ENCODE measurements at places on chromosomes 3 and 15.

DNA sequence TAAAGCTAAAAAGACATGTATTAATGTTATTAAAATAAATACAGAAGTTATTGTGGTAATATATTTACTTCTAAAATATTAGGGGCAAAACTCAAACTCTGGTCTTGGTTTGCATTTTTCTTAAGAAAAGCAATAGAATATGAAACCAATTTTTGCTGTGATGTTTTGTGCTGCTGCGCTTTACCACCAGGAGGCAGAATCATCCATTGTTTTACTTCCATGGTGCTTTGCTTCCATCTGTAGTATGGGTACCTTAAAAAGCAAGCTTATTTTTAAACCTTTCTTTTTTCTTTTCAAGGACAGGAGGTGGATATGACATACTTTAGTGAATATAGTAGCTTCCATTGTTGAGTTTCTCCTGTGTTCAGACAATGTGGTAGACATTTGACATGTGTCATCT is 46.6 kb upstream of the MRPL3 start:
- DNase-seq = no peak

- DNase-seq = no peak
Observed at GRCh38 chr3:115239717-115240116, 92.6 kb upstream of the ZBTB20 start.

GRCh38 chr3:142279965-142280590 is 54.7 kb upstream of the GK5 start:
- no peak for DNase-seq

GRCh38 chr15:34942363-34942762 is 27.2 kb downstream of the AQR start:
- DNase-seq = no peak

- DNase-seq = no peak
Observed at GRCh38 chr3:112778353-112778948, 68.2 kb downstream of the CD200R1L start.

GRCh38 chr3:172868582-172869200 is 118.2 kb downstream of the ECT2 start:
- no peak for DNase-seq

GRCh38 chr15:54582863-54583643 is 604.8 kb downstream of the UNC13C start:
- DNase-seq = no peak

GRCh38 chr3:114338651-114339357 is 45.0 kb downstream of the TIGIT start:
- no peak for DNase-seq

DNA sequence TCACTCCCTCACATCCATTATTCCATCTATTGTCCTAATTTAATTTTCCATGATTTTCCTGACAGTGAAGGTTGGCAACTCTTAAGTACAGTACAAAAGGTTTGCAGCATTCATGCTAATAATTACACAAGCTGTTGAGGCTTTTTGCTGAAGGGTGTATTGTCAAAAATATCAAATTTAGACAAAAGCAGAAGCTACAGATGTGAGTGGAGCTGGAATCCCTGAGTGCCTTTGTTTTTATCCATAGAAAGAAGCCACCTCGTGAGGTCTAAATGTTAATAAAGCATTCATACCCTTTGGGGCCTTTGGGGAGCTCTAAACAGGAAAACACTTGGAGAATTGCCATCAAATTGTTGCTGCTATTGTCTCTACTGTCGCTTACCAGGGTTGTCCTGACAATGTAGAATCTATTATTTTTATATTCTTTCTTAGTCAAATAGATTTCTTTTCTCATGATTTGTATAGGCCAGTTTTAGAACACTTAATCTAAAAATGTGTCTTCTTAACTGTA is 185.8 kb upstream of the ROBO1 start:
- DNase-seq = no peak

GRCh38 chr15:98952381-98952803 is 55.2 kb downstream of the PGPEP1L start:
- no peak for DNase-seq

DNA sequence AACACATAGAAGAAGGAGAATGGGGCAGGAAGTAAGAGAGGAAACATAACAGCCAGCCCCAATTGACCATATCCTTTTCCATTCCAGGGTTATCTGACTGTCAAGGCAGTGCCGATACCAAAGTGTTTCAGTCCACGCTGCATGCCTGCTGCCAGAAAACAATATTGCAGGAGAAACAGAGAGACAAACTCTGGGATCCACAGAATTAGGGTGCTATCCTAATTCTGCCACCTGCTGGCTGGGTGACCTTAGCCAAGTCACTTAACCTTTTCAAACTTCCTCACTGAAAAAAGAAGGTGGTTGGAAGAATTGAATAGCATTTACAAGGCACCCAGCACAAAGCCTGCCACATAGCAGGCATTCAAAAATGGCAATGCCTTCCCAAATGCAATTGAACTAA is 32.0 kb downstream of the GLB1 start:
- DNase-seq = no peak

DNA sequence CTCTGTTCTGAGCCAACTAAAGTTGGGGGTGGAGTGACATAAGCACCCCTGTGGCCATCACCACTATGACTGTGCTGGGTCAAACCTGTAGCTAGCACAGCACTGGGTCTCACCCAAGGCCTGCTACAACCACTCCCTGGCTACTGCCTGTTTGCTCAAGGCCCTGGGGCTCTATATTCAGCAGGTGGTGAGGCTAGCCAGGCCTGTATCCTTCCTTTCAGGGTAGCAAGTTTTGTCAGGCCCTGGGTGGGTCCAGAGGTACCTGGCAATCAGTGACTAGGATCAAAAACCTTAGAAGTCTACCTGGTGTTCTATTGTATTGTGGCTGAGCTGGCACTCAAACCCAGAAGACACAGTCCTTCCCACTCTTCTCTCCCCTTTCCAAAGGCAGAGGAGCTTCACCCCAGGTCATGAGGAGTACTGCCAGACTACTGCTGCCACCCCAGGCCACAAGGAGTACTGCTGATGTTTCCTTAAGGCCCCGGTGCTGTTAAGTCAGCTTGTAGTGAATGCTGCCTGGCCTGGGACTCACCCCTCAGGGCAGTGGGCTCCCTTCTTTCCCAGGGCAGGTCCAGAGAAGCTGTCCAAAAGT is 170.8 kb downstream of the IGSF11 start:
- no peak for DNase-seq

DNA sequence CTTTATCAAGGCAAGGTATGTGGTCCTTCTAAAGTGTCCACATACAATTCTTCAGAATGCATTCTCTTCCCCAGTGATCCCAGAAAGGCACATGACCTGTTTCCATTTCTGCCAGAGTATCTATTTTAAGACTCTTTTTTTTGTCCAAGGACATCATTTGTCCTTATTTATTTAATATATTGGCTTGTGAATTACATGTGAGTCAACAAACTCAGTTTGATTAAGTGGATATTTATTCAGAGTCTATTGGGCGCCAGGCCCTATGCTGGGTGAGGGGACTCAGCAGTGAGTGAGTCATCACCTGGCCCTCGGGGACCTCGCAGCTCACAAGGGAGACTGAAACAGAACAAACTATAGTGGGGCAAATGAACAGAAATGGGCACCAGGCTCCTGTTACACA is 136.8 kb downstream of the SNRK start:
- no peak for DNase-seq

DNA sequence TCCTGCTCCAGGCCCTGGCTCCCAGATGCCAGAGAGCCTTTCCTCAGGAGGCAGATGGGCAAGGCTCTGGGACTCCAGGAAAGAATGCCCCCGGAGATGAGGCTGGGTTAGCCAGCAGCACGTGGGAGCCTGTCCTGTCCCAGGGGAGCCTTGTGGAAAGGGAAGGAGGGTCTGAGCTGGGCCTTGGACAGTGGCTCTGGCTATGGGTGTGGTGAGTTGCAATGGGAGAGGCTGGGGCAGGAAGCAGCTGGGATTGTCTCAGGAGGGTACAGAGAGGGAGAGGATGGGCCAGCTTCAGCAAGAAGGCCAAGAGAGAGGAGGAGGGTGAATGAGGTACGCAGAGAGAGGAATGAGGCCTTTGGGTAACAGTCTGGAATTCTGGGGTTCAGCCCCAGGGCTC is 17.4 kb upstream of the CACNA2D2 start:
- no peak for DNase-seq

GRCh38 chr3:132209855-132210254 is 107.4 kb upstream of the ACP3 start:
- DNase-seq = no peak

GRCh38 chr15:84789762-84790161 is 27.4 kb upstream of the ALPK3 start:
- no peak for DNase-seq

DNA sequence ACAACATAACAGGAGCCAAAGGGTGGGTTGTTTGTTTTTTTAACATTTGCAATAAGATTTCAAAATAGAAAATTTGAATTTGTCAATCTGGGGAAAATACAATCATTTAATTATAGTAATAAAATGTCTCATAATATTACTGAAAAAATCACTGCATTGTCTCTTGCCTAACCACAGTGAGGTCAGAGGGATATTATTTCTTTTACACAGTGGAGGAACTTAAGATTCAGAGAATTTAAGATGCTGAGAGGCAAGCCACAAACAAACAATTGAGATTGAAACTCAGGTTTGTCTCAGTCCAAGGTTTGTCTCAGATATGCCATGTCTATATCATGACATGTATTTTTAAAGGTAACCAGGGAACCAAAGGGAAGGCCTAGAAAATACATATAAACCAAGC is 428.7 kb downstream of the FOXP1 start:
- no peak for DNase-seq

DNA sequence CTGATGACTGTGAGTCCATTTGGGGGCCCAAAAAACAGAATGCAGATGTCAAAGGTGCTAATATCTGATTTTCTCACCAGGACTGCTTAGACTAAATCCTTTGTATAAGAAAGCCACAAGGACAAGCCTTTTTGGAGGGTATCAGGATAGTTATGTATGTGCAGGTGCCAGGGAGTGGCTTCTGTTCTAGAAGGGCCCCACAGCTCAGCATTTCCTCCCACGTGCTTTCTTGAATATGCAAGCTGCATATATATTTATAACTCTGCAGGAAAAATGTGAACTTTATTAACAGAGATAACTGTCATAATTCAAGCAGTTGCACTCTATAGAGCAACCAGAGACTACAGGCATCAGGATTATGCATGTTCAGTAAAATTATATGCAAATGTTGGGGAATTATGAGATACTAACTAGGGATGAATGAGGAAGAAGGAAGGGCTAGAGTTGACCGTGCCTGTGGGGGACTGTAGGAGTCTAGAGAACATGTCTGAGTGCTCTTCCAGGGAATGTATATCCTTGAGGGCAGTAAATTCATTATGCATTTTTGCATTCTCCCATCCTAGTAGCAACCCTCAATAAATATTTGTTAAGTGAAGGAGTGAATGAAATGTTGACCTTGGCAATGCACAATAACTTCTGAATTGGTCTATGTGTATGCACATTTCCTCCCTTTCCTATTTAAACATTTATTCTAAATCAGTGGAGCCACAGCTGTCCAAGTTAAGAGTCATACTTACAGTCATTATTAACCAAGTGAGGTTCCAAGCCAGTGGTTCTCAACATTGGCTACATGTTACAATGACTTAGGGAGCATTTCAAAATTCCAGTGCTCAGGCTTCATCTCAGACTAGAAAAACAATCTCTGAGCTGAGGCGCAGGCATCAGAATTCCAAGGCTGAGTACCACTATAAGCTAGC is 94.8 kb upstream of the ANKRD28 start:
- DNase-seq = no peak

- no peak for DNase-seq
Observed at GRCh38 chr3:165683947-165684346, 153.3 kb downstream of the BCHE start.

DNA sequence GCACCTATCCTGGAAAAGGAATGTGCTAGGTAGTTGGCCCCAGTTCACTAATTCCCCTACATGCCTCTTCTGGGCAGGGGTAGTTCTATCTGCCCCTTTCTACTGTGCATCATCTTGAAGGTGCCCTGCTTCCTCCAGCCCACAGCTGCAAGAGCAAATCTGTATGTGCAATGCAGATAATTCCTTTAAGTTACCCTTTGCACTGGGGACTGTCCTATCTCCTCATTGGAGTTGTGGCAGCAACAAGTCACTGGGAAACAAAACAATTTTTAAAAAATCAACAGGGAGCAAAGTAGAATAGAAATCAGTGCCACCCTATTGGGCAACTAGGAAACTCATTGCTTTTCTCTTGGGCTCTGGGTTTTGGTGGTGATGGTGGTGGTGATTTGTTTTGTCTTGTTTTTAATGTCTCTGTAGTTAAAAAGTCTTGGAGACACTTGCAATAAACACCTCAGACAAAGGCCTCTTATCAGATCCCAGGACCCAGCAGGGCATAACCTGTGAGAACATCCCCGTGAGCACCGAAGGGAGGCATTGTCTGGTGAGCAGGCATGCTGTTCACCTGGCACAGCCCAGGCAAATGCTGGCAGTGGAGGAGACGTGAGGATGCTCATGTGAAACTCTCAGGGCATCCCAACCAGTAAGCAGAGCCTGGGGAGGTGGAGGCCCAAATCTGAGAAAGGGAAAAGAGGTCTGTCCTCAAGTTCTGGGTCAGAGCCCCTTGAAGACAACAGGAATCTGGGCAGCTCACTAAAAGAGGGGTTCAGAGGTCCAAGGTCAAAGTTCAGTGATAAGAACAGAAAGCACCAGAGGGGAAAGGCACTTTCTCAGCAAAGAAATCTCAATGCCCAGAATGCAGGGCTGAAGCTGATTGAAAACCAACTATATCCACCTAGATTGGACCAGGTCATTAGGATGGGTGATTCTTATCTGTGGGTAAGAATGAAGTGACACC is 27.9 kb downstream of the C2CD4B start:
- DNase-seq = no peak

DNA sequence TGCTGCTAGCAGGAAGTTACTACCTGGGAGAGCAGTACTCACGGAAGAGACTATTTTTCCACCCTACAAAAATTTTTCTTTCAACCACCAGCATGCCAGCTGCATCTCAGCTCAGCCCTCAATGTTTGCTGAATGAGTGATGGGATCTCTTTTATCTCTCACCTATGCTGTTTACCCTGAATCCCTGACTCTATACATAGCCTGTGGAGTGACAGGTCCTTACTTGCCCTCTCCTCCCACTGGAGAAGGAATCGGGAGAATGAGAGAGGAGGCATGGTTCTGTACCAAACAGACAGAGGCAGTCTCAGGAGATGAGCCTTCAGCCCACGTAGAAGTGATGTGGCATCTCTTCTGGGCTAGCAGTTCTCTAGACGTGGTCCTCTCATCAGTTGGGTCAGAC is 6.7 kb upstream of the DGKG start:
- DNase-seq = no peak

DNA sequence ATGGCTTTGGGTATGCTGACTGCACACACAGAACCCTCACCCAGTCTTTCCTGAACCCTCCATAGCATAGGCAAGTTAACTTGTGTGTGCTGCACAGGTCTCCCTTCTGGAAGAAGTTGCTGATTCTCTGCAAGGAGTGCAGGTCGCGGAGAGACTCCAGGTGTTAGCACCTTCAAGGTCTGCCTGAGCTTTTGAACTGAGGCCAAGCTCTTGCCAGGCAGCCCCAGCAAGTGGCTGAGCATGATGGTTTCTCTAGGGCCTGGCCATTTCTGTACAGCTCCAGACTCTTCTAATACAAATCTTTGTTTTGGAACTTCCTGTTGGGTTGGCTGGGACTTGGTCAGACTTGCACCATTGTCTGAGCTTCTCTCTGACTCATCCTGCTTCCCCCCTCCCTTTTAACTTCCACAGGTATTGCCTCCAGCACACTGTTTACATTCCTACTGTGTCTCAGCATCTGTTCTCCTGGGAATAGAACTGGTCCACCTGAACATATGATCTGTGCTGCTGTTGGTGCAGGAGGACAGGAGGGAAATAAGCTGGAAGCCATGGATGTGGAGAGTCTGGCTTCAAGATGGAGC is 53.3 kb downstream of the KY start:
- no peak for DNase-seq

GRCh38 chr15:98733098-98733497 is 84.8 kb downstream of the IGF1R start:
- no peak for DNase-seq

GRCh38 chr3:187799942-187800641 is 54.8 kb upstream of the BCL6 start:
- no peak for DNase-seq

Data from C1 segment of cervical spinal cord (tissue), 14 donors.